Common myeloid progenitor, CD34-positive (primary cell): ENCODE measurements at places on chromosomes 16 and 17.

- DNase-seq = no peak
Measured at GRCh38 chr17:82320140-82320840, 2.9 kb upstream of the CD7 start.

- DNase-seq = no peak
Measured at GRCh38 chr16:1461146-1461545, 13.7 kb downstream of the CLCN7 start.

GRCh38 chr17:64320613-64321553, 57.8 kb upstream of the TEX2 start:
- DNase-seq = peak; percentile 74

GRCh38 chr17:35129973-35130351, 8.5 kb downstream of the FNDC8 start:
- peak; percentile 61 for DNase-seq

DNA sequence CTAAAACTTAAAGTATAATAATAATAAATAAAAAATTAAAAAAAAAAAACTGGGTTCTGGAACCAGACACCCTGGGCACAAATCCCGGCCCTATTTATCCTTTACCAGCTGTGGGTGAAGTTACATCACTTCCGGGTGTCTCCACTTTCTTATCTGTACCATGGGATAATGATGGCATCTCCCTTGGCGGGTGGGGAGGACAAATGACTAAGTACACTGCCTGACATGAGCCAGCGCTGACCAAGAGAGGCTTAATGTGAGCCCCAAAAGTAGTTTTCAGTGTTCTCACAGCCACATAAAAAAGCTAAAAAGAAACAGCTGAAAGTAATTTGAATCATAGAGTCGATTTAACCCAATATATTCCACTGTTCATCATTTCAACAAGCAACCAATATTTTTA, 424.9 kb downstream of the SOX9 start:
- no peak for DNase-seq

GRCh38 chr17:48530887-48531272, at the start of gene HOXB1:
HOXB1 (minus strand) TSS chr17:48531011; CDS start chr17:48530904, 107 bp downstream.
- no peak for DNase-seq

- no peak for DNase-seq
Measured at GRCh38 chr17:61723914-61724313, 132.9 kb upstream of the NACA2 start.

GRCh38 chr17:18206962-18207361, 18.5 kb upstream of the LLGL1 start:
- no peak for DNase-seq

- DNase-seq = no peak
Measured at GRCh38 chr16:76237471-76237870, 39.7 kb upstream of the CNTNAP4 start.

DNA sequence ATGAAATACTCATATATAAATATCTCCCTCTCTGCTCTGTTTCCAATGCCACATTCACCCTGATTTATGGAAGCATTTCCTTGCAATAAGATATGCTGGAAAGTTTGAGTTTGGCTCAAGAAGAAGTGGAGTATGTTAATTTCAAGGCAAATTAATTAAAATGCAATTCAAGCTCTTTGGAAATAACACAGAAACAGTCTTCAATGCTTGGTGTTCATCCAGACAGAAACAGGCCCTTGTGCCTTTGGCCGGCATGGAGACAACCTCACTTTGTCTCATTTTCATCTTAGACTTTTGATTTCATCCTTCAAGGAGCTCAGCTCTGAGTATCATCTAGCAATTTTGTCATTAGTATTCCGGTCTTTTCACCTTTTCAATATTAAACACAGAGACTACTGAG, 210.0 kb downstream of the C16orf95 start:
- no peak for DNase-seq

DNA sequence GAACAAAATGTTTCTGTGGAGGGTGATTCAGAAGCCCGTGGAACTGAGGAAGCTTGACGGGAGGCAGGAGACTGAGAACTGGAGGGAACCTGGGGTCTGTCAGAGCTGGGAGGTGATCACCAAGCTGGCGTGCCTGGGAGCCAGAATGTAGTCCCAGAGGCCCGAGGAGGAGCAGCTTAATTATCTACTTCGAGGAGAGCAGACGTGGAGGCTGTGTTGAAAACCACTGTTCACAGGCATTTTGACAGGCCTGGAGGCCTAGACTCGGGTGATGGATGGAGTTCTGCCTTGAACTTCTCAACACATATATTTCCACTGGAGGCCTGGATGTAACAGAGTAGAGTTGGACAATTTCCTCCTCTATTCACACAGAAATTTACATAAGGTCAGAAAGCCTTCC, 177.7 kb upstream of the SALL1 start:
- no peak for DNase-seq

GRCh38 chr16:65548470-65548869, 426.6 kb upstream of the CDH11 start:
- no peak for DNase-seq

DNA sequence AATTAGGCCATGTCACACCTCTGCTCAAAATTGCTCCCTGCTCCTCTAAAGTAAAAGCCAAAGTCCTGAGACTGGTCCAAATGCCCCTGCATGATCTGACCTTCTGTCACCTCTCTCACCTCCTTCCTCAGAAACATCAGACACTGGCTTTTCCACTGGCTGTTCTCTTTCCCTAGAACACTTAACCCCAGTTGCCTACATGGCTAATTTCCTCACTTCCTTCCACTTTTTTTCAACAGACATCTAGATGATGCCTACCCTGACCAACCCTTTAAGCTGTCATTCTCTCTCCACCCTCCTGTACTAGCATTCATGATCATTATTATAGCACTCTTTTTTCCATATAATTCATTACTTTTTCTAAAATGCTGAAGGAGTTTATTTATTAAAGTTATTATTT, 31.0 kb downstream of the CCT6B start:
- no peak for DNase-seq

DNA sequence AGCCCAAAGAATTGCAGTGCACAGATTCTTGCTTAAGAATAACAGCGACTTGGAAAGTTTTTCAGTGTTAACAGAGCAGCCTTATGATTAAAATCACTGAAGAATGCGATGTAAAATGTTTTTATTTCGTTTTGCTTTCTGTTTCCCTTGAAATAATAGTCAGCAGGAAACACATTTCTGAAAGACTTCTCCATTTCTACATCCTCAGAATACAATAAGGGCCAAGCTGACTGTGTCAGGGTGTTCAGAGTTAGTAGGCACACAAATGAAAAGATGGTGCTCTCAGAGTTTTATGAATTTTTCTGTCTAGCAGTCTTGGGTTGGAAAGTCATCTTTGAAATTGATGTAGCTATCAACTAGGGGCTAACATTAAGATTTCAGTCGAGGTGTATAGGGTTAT, 582.9 kb upstream of the RBFOX1 start:
- peak; percentile 91 for DNase-seq

GRCh38 chr17:9934331-9934730, 29.3 kb upstream of the RCVRN start:
- no peak for DNase-seq

DNA sequence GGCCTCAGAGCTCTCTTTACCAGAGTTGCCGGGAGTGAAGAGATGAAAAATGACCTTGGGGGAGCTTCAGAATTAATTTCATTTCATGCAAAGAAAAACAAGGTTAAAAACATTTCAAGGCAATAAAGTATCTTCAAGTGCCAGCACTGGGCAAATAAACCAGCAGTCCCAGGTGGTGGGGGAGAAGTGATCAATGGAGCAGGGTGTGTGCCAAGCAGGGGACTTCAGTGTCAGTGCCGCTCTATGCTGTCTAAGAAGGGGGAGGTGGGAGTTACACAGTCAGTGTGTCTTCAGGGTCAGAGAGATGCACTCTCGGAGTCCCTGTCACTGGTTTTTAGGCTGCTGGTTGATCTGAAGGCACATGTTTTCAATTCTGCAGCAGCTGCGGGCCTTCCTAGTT, 57.2 kb upstream of the MGAT5B start:
- DNase-seq = no peak

GRCh38 chr16:23342083-23342640, 40.1 kb downstream of the SCNN1B start:
- no peak for DNase-seq

- no peak for DNase-seq
Measured at GRCh38 chr16:21986692-21987246, 14.1 kb downstream of the PDZD9 start.

DNA sequence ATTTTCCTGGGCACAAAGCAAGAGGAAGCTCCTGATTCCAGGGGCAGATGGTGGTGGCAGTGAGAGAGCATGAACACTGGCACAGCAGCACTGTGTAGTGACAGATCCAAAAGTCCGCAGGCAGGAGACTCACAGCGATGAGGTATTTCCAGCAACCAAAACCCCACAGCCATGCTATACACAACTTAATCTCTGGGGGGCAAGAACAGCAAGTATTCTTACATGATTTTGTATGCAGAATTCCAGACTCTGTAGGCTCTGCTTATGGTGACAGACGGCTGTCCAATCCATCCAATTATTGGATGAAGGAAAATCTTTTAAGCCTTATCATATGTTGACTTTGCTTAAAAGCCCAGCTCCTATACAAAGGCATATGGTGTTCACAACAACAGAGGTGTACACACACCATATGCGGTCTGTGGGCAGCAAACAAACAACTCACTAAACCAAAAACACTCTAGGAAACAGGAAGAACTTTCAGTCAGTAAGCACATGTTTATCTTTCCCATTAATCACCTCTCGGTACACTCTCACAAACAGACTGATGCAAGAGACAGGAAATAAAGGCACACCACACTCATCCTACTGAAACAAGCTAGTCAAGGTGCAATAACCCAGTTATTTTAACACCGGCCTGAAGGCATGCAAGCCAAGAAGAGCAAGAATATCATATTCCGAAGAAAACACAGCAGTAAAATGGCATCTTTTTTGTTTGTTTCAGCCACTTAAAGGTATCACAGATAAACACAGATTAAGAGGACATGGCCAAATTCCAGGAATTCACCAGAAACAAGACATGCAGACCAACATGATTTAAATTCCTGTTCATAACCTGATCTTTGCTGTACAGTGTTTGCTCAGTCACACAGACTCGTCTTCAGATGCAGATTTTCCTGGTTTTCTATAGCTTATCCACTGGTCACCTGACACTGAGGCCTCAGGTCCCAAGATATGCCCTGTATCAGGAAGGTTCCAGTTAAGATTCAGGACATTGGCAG, 47.8 kb downstream of the ERN1 start:
- peak; percentile 92 for DNase-seq

GRCh38 chr17:62319846-62320245, 60.5 kb upstream of the EFCAB3 start:
- no peak for DNase-seq

DNA sequence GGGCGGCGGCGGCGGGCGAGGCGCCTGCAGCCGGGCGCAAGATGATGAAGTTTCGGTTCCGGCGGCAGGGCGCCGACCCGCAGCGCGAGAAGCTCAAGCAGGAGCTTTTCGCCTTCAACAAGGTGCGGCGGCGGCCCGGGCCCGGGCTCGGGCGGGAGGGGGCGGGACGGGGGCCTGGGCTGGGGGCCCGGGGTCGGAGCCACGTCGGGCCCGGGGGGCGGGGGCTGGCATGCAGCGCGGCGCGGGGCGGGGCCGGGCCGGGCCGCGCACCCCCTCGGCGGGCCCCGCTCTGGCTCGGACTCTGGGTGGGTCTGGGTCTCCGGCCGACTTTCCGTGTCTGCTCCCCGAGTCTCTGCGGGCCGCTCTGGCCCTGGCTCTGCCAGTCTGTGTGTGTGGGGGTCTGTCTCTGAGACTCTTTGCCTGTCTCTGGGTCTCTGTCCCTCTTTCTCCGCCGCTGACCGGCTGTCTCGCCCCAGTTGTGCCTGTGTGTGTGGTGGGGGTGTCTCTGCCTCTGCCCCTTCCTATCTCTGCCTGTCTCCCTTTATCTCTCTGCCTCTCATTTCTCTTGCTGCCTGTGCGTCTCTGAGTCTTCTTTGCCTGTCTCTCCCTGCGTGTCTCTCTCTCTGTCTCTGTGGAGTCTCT, 328 bp downstream of the LLGL1 start:
- DNase-seq = no peak

GRCh38 chr16:17359788-17360390, 110.9 kb downstream of the XYLT1 start:
- DNase-seq = peak; percentile 89

DNA sequence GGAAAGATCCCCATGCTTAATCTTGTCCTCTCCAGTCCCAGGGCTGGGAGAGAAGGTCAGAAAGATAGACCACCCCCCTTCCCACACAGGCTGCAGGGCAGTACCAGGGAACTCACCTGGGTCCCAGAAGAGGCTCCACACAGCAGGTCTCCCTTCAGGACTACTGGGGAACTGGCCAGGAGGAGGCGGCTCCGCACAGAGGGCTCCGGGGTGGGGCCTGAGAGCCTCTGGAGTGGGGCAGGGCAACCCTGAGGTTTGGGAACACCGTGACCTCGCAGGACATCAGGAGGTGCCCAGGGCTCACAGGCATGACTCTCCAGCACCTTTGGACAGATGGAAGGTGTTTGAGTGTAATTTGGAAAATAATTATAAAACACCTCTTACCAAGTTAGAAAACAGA, 11.0 kb downstream of the ABCA3 start:
- no peak for DNase-seq

GRCh38 chr17:78904371-78904770, 1.4 kb upstream of the CEP295NL start:
- DNase-seq = no peak

DNA sequence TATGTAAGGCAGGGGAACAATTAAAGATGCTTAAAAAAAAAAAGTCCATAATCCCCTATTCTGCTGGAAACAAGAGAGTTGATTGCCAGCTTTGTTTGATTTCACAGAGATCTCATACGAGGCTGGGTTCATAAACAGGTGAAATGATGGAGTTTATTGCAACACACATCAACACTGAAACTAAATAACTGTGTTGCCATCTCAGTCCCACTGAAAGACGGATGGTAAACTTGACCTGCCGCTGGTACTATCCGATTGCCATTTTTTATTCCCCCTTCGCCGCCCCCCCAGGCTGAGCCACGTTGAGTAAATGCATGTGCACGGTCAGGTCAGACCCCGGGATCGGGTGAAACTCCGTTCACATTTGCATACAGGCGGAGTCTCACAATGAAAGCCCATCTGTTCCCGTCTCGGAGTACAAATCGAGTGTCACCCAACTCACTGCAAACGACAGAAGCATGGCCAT, 119.2 kb downstream of the SKAP1 start:
- DNase-seq = no peak

DNA sequence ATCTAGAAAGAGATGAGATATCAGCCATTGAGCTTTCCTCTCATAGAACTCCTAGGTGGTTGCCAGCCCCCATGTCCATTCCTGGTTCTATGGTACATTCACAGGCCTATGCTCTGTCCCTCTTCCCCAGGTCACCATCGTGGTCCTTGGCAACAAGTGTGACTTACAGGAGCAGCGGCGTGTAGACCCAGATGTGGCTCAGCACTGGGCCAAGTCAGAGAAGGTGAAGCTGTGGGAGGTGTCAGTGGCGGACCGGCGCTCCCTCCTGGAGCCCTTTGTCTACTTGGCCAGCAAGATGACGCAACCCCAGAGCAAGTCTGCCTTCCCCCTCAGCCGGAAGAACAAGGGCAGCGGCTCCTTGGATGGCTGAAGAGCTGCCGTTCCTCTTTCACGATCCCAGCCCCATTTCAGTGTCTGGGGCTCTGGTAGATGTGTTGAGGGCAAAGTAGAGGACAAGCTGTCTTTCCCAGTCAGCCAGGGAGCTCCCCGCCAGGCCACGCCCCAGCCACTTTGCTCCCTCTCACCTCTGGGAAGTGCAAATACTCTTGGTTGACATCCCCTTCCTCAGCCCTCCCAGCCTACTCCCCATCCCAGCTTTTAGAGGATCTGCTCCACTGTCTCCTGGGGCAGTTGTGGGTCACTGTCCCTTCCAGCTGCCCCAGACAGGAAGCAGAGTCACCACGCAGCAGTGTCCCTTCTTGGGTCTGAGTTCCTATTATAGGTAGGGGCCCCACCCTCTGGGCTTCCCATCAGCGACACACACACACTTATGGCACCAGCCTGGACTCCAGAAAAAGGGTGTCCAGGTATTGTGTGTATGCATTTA, 3.8 kb downstream of the NKIRAS2 start:
- DNase-seq = no peak

GRCh38 chr17:14813649-14814370, 451.3 kb downstream of the PMP22 start:
- peak; percentile 47 for DNase-seq
